ENCODE measurements at places on chromosomes 13 and 19.

- no peak for DNase-seq
These were observed 221.1 kb downstream of the DNAJC15 start for GRCh38 chr13:43244481-43244880.

DNA sequence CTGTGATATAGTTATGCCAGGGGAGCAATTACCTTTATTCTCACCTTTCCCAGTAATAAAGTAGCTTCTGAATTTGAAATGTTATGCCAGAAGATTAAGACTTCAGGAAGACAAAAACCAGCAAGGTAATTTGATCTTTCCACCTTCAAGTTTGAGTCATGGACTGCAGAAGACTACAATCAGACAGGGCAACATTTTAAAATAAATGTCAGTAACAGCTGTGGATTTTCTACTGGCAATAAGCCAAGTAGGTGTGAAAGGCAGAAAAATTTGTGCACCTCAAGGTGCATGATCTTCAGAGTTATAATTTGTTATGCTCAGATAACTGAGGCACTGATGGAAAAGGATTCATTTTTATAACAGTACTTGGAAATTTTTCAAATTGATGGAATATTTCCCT is 54.9 kb downstream of the SLITRK1 start:
- DNase-seq, result no peak

DNA sequence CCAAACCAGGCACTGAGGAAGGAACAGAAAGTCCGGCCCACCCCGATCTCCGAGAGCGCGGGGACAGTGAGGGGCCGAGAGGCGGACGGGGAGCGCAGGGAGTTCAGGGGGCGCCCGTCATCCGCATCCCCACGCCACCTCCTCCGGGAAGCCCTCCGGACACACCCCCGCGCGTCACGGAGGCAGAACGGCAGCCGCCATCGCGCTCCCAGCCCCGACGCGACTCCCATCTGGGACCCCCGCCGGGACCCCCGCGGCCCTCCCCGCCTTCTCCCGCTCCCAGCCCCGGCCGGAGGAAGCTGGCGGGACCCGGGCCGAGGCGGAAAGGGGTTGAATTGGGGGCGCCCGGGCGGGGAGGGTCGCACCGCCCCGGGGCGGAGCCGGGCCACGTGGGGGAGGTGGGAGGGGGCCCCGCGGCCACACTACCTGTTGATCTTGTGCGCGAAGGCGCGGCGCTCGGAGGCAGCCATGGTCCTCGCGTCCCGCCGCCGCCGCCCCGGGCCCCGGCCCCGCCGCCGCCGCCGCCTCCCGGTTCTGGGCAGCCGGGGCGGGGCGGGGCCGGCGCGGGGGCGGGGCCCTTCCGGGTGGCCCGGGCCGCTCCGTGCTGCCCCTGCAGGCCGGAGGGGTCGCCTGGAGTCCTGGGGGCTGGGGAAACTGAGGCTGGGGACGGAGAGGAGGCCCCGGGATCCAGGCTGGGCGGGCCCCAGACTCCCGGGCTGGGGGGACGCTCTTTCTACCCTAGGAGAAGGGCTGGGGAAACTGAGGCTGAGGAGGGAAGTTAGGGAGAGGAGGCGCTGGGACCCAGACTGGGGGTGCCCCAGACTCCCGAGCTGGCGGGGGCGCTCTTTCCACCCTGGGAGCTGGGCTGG is at the start of gene DOCK6:
DOCK6 (minus strand) TSS at position 554 of the 869 bp plus-strand sequence; CDS start at position 470, 84 bp downstream.
- no peak for DNase-seq

GRCh38 chr19:15330801-15331418 is 1.4 kb downstream of the BRD4 start:
- DNase-seq, result no peak

DNA sequence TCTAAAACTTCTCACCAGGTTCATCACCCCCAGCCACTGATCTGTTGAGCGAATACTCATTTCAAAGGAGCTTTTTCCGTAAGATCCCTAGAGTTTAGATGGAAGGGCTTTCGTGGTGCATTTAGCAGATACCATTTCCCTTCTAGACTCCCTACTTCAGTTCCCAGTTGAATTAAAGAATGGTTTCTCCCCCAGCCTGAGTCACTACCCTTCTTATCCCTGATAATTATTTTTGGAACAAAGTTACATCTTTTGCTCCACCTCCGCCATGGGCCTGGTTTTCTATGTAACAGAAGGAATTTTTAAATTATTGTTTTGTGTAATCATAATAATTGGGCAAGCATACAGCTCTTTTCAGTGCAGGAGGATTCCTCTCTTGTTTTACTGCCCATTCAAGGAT is 22.0 kb downstream of the USPL1 start:
- DNase-seq, result no peak

GRCh38 chr13:101265934-101266333 is 150.4 kb downstream of the NALCN start:
- no peak for DNase-seq

GRCh38 chr19:48613852-48614435 is 932 bp downstream of the FAM83E start:
- no peak for DNase-seq

- DNase-seq, result no peak
These were observed 235.9 kb downstream of the TSHZ3 start for GRCh38 chr19:31113293-31113692.
